ENCODE measurements at places on chromosomes 2 and 18.

- no peak for DNase-seq
Observed at GRCh38 chr18:27803957-27804356, 373.0 kb downstream of the CDH2 start.

- DNase-seq: peak; percentile 34
Observed at GRCh38 chr18:50405582-50406271, 30.9 kb downstream of the SKA1 start.

DNA sequence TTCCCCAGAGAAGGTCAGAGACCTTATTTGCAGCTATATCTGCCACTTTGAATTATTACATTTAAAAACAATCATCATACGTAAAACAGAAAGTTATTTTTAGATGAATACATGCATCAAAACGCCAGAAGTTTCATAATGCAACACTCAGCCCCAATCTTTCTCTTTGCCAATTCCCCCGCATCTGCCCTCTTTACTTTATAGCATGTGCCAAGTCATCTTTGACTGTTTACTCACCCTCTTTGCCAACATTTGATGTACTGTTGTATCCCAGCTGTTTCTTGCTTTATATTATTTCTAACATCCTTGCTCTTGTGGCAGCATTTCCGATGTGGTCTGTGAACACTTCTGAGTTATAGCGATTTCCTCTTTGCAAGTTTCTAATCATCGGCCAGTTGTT is 86.2 kb downstream of the CRIM1 start:
- DNase-seq: no peak

DNA sequence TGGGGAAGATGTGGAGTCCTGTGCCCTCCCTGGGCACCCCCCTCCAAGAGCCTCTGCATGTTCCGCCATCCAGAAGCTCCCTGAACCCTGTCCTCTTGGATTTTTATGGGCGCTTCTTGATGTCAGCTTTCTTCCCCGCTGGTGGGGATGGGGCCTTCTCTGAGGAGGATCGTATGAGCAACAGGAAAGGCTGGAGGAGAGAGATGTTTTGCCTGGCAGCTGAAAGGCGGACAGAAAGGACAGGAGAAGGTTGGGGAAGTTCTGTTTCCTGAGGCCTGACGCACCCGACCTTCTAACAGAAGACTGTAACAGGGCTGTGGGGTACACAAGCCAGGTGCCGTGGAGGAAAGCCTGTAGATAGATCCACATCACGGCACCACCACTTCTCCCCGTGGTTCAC is 238.8 kb downstream of the LDLRAD4 start:
- DNase-seq: no peak

DNA sequence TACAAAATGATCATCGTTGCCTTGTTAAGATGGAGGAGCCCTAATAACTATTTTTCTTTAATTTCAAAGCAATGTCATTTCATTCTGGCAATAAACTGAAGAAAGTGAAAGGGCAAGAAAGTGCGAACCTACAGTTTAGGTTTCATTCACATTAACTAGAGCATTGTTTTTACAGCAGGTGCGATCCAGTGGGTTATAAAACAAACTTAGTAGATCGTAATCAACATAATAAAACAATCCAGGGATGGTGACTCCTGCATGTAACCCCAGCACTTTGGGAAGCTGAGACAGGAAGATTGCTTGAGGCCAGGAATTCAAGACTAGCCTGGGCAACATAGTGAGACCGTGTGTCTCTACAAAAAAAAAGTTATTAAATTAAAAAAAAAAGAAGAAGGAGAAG is 51.1 kb downstream of the AP1S3 start:
- DNase-seq: no peak
